ENCODE measurements at places on chromosomes 1 and 21.

DNA sequence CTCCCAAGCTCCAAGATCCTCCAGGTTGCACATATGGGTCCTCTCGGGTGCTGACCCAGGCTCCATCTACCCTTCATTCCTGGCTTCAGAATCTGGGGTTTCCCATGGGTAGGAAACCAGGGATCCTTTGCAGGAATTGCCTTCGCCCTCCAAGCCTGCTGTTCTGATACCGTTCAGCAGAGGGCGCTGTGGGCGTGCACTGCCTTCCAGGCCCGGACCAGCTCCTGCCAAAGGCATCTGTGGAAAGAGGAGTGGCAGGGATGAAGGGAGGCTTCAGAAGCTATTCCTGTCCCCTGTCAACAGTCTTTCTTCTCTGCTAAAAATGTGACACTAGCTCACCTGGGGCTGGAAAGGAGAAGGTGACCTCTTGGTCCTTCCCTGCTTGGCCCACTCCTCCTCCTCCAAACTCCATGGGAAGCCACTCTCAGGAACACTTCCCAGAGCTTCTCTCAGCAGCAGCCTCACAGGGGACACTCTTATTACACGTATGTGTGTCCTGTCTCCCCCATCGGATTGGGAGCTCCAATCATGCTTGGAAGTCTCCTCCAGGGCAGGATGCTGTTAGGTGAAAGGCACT, 71.2 kb downstream of the VWA5B1 start:
- DNase-seq, result no peak

DNA sequence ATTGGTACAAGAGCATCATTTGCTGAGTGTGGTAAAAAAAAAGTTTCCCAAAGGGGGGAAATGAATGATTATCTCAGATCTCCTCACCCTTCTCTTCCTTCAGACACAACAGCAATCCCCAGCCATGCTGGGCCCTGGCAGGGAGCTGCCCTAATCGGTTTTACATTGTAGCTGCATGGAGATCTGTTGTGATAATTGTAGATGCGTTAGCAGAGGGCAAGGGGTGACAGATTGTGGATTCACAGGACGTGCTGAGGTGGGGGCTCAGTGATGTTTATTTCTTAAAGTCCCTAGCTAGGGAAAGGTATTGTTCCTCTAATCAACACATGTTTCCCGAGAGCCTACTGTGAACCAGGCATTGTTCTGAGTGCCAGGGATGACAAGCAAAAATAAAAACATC, 304.1 kb downstream of the PBX1 start:
- no peak for DNase-seq

DNA sequence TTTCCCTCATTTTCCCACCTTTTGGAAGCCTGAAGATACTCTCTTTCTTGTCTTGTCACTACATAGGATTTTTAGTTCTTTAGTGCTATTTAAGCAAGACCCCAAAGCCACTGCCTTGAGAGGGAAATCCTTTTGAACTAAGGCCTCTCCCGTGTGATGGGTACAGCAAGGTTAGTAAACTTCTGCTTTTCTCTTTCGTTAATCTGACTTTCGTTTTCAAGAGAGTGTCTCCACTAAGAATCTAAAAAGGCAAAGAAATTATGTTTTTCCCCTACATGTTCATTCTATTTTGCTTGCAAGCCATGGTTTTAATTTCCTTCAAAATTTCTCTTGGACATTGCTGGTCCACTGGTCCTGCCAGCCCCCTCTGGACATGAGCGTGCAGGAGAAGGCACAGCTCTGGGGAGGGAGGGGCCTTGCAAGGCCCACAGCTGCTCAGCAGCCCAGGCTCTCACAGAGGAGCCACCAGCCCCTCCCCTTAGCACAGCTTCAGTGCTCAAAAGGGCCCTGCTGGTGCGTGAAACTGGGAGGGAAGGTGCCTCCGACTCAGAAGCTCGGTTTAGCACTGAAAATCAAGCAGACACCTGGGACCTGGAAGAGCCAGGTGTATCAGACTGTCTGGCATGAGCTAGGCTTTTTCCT, 210.9 kb upstream of the GALNT2 start:
- DNase-seq, result no peak

GRCh38 chr1:32274646-32275340, 17.1 kb upstream of the HDAC1 start:
- no peak for DNase-seq

DNA sequence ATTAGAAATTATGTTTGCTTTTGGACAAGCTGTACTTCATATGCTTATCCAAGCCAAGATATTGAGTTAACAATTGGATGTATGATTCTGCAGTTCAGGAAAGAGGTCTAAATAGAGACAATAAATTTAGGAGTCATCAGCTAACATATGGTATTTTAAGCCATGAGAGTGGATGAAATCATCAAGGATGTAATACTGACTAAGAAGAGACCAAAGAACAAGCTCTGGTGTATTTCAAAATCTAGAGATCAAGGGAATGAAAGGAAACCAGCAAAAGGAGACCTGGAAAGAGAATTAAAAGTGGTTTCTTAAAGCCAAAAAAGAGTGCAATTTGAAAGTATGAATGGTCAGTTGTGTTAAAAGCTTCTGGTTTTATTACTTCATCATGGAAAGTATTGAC, 183.6 kb upstream of the BEND5 start:
- no peak for DNase-seq

DNA sequence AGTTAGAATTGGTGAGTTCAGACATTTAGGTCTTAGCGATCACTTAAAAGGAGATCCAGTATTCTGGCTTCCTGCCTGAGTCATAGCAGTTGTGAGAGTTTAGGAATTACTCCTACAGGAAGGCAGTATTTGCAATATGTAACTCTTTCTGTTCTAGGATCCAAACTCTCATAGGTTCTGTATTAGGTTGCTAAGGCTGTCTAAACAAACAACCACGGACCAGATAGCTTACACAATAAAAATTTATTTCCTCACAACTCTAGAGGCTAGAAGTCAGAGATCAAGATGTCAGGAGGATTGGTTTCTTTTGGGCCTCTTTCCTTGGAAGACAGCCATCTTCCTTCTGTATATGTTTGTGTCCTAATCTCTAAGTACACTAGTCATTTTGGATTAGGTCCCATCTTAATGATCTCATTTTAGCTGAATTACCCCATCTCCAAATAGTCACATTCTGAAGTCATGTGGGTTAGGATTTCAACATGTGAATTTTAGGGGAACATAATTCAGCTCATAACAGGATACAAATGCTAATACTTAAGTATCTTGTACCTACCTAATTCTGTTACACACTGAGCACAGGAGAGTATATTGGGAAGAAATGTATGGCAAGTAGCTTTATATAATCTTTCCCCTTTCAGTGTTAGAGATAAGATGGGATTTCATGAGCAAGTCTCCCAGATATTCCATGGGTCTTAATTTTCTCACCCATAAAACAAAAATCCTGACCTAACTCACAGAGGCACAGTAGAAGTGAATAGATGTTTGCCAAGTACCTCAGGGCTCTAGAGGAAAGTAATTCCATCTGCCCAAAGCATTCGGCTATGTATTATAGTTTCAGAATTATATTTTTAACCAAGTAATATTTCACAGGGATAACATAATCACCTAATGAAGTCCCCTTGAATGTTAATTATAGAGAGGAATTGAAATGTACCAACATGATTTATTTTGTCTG, 144.4 kb downstream of the PTBP2 start:
- no peak for DNase-seq

DNA sequence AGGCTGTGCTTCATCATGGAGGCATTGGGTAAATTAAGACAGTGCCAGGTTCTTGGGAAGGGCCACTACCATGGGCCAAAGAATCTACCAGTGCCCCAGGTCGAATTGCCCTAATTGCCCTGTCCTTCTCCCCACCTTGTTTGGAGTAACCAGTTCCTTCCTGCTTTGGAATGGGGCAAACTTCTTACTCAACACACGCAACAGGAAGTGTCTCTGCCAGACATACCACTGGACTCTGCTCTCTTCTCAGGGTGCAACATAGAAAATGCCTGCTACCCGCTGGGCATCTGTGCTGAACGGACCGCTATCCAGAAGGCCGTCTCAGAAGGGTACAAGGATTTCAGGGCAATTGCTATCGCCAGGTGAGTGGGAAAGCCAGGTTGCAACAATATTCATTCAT, 15.8 kb downstream of the CDA start:
- DNase-seq, result no peak

DNA sequence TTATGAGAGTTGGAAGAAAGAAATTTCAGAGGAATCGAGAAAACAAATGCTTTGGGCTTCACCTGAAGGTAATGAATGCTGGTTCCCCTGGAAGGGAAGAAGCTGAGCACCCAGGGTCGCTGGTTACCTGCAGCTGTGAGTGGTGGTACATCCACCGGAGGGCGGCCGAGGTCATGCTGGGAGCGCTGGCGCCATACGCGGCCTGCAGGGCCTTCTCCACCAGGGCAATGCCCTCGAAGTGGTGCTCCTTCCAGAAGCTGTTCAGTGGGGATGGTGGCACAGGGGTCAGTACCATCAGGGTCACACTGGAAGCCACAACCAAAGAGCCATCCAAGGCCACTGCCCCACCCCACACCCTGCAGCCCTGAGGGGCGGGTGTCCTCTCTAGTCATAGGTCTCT, 16.8 kb downstream of the MRTO4 start:
- DNase-seq, result no peak

DNA sequence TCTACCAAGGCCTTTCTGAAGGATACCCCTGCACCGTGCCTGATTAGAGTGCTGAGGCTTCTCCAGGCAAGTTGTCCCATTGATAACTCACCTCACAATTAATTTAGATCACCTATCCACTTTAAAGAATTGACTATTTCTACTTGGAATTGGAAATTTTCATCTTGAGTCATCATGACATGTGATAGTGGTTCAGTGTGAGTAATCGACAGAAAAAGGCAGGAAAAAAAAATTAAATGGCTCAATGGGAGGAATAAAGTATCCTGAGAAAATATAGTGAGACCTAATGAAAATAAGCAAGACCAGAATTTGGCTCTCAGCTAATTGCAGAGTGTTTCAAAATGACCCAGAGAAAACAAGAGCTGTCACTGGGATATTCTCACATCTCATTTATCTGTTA, 222.4 kb upstream of the C8B start:
- no peak for DNase-seq

DNA sequence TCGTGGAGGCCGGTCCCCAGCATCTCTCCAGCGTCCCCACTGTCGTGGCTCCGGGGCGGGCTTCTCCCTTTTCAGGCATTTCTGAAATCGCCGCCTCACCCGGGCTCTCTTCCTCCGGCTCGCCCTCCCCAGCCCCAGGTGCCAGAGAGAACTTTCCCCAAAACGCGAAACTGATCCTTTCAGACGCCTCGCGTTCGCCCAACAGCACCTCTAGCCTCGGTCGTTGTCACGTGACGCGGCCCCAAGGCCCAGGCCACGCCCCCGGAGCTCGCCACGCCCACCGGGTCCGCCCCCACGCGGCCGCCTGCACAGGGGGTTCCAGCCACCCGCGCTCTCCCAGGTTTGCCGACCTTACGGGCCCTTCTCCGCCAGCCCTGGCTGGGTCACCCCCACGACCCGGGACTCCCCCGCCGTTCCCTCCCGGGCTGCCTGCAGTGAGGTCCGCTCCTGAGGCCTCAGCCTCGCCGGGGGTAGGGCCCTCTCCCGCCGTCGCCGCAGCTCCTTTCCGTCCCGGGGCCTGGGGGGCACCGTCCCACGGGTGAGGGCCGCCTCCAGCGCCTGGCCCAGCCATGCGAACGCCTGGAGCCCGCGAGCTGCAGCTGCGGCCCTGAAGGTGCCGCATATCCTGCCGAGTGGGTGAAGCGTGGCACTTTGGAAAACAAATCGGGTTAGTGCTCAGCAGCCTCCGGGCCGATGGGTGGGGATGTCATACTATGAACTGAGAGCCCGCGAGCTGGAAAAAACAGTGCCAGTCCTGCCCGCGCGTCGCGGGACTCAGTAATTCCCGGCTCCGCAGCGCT, 21.0 kb downstream of the H3-3A start:
- DNase-seq, result peak; percentile 92

- DNase-seq, result no peak
These were observed 4.3 kb downstream of the DDAH1 start for GRCh38 chr1:85460555-85461088.

GRCh38 chr1:27614043-27614624, 10.2 kb upstream of the AHDC1 start:
- DNase-seq, result no peak

DNA sequence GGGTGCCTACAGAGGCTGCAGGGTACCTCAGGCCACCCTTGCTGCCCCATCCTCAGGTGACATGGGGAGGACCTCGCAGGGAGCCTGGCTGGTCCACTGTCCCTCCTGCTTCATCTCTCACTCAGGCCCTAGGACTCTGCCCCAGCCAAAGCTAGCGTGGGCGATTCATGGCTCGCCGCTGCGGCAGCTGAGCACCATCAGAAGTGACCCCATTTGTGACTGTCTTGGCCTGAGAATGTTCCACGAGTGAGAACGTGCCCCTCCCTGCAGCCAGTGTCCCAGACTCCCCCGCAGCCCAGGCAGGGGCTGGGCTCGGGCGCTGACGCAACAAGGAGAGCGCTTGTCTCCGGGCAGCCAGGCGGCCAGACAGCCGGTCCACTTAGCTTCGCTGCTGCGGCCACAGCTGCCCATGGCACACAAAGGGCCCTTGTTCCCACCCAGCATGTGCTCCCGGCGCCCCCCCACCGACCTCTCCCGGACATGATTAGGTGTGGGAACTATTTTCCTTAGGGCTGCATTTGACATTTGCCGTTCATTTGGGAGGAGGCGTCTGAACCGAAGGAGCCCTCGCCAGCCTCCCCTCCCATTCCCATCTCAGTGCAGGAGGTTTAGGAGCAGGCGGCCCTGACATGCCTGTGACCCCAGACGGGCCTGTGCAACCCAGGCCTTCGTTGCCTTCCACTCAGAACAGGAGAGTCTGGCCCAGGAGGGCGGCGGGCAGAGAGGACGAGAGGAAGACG, 19.3 kb upstream of the POFUT2 start:
- no peak for DNase-seq

DNA sequence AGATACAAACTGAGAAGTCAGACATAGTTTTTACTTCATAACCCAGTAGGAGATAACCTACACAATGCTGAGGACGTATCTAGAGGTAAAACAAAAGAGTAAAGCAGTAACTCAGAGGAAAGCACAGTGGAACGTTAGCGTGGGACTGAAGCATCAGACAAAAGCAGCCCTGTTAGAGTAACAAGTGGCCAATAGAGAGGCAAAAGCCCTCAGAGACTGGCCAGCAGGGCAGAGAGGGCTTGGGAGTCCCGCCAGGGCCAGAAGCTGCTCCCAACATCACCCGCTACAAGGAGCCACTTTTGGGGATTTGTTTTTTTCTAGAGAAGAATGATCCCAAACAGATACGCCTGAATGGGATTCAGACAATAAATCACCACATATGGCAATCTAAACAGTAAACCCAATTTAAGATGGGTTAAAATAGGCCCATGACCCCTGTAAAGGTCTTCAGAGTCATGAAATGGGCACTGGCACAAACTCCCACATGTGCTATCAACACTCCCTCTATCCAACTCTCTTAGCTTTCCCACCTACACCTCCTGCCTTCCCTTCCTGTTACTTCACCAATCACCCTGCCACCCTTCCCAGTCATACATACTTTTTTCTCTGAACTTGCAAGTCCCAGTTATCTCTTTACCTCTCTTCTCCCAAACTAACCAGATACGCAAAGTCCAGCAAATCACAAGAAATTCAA, 17.2 kb downstream of the TADA1 start:
- DNase-seq, result no peak

DNA sequence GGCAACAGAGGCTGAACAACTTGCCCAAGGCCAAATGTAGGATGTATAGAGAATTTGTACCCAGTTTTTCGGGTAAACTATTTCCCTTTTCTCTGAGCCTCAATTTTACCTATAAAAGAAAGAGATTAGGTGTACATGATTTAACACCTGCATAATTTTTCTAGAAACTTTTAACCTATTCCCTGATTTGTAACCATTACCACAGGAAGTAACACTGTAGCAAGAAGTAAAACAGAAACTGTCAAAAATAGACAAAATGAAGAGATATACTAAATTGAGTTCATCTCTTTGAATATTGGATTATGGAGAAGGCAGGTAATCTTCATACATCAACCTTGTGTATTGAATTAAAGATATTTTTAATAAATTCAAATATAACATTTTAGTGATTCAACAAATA, 136.2 kb downstream of the ZC3H11B start:
- no peak for DNase-seq
